NB4 (cell line): ENCODE measurements at places on chromosomes 1 and 21.

DNA sequence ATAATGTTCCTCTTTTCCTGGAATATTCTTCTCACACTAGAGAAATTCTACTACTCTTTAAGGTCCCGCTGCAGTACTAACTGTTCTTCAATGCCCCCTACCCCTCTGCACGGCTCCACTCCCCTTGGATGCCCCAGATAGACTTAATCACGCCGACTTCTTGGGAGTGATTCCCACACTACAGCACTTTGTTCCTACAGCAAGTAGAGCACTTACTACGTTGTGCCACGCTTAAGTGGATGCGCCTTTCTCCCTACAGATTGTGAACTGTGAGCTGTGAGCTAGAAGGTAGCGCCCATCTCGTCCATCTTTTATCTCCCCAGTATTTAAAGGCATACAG, 2.2 kb downstream of the ZNF436 start:
- peak; percentile 29 for DNase-seq

- DNase-seq, result no peak
These were observed 8.8 kb upstream of the CDCP2 start for GRCh38 chr1:54161495-54162168.

GRCh38 chr1:30613188-30613587, 110.2 kb downstream of the MATN1 start:
- DNase-seq, result no peak

DNA sequence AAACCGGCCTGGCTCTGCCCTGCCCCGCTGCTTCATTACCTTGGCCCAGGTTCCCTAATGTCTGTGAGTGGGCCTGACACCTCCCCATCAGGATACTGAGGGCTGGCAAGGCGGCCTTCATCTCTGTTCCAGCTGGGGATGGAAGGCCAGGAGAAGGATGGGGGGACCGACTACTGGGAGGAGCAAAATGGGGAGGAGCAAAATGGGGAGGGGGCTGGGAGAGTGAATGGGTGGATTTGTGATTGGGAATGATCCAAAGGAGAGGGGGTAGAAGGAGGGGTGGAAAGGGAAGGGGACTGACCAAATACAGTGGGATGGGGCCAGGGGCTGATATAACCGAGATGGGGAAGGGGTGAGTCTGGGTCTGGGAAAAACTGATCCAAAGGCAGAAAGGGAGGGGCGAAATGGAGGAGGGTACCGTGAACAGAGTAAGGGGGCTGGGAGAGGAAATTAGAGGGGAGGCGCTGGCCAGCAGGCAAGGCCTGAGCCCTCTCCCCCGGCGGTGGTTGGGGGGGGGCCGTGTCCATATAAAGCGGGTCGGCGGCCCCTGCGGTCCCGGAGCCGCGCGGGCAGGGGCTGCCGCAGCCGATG, at the start of gene FOXE3:
TSS of gene FOXE3 (plus strand) at position 558 of the 591 bp plus-strand sequence. CDS start at position 589, 31 bp downstream.
- DNase-seq, result no peak

DNA sequence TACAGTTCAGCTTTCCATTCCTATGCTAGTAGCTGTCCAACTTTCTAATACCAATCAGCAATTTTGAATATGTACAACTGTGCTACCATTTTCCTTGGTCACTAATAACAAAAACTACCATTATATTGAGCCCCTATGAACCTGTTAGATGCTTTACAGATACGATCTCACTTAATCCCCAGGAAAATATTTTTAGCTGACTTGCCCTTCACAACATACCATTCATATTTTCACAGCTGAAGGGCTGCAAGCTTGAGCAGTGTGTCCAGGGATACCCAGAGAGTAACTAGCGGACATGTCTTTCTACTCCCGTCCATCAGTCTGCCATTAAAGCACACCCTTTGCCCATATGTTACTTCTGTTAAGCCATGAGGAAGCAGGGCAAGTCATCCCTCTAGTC, 140.5 kb downstream of the SPATA46 start:
- no peak for DNase-seq

DNA sequence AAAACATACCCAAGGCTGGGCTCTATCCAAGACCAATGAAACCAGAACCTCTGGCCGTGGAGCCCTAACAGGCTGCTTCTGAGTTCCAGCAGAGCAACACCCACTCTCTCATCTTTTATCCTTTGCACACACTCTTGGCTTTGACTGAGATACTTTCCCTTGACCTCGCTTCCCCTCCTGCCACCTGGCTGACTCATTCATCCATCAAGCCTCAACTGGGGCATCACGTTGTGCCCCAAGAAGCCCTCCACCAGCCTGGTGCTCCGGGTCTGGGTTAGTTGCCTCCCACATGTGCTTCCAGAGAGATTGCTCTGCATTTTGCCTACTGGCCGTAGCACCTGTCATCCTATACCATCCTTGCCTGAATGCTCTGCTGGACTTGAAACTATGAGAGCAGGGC, 34.5 kb upstream of the SERBP1 start:
- DNase-seq, result no peak

GRCh38 chr1:222387007-222387814, 160.7 kb downstream of the HHIPL2 start:
- peak; percentile 21 for DNase-seq

- no peak for DNase-seq
These were observed 9.4 kb upstream of the PLEKHA6 start for GRCh38 chr1:204368996-204369726.

GRCh38 chr1:30569384-30569783, 154.0 kb downstream of the MATN1 start:
- no peak for DNase-seq

GRCh38 chr1:223216531-223217205, 73.6 kb upstream of the TLR5 start:
- DNase-seq, result no peak

DNA sequence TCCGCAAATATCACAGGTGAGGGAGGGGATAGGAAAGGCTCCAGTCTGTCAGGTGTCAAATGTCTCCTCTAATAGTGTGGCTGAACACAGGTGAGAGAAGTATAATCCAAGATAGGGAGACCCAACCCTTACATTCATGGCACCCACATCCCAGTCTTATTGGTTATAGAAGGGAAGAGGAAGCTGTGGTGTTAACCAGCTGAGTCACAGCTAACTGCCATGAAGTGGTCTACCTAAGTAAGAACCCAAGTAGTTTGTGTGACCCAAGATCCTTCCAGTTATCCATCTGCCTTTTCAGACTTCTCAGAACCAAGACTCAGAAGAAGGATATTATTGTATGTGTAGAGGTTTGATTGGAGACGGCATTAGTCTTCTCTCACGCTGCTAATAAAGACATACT, 37.1 kb downstream of the DDAH1 start:
- peak; percentile 59 for DNase-seq

- DNase-seq, result no peak
These were observed 3.6 kb upstream of the GNB1 start for GRCh38 chr1:1894354-1895059.

- DNase-seq, result peak; percentile 76
These were observed 85.6 kb downstream of the STUM start for GRCh38 chr1:226634166-226634588.

- DNase-seq, result no peak
These were observed 11.3 kb upstream of the LGR6 start for GRCh38 chr1:202182040-202182877.

GRCh38 chr1:11494771-11495170, 15.8 kb downstream of the DISP3 start:
- DNase-seq, result no peak

- no peak for DNase-seq
These were observed 9.3 kb downstream of the FAM151A start for GRCh38 chr1:54614024-54614423.

GRCh38 chr1:9629445-9630201, 21.9 kb upstream of the PIK3CD start:
- peak; percentile 95 for DNase-seq

GRCh38 chr1:106680776-106681344, 375.6 kb upstream of the PRMT6 start:
- no peak for DNase-seq

GRCh38 chr21:34715518-34715917, 46.7 kb downstream of the CLIC6 start:
- no peak for DNase-seq

- no peak for DNase-seq
These were observed 16.5 kb downstream of the PIGK start for GRCh38 chr1:77202751-77203150.

- peak; percentile 86 for DNase-seq
These were observed 4.5 kb downstream of the TTC24 start for GRCh38 chr1:156583821-156584622.

DNA sequence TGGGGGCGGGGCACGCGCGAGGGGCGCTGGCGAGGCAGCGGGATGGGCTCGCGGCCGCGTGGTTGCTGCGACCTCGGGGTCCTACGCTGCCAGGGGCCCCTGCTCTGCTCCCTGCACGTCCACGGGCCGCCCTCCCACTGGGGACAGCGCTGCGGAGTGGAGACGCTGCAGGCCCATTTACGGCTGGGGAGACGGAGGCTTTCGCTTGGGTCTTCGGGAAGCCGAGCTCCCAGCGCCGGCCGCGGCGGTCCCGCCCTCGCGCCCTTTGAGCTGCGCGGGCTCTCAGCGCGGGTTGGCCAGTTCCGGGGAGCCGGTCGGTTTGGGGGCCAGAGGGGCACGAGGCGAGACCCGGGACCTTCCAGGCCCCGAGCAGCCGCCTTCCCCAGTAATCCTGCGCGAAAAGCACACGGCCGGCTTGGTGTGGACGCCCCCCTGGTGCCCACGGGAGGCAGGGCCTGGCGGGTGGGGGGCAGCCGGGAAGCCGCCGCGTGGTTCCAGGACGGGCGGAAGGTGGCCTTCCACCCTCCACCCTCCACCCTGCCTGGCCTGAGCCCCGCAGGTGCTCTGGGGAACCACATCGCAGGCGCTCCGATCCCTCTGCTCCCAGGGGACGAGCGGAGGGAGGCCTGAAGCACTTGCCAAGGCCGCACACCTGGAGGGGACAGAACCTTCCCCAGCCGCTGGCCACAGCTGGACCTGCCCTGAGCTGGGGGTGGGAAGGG, 570 bp upstream of the PEX10 start:
- peak; percentile 50 for DNase-seq

- DNase-seq, result peak; percentile 48
These were observed 31.4 kb downstream of the CLCA1 start for GRCh38 chr1:86499987-86500593.
